Glutamatergic neuron (in vitro differentiated cells): ENCODE measurements at places on chromosomes 4 and X. TPM values are rescaled to one million over a fixed set of nuclear protein-coding genes. Genes with fewer than 3 reads are reported as not detected.

DNA sequence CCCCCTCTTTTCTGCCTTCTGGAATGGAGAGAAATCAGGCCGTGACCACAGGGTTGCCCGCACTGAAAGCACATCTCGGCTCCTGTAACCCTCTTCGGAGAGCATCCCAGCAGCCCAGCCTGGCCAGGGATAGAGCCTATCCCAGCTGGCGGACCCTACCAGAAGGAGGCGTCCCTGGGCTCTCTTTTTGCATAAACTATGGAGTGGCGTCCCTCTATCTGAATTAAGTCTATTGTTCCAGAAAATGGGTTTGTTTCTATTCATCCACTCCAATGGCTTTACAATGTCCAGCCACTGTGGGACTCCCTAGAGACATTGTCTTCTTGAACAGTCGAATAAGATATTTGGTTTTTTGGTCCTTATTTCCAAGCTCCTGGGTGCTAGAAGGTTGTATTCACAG lies 689 bp upstream of the NHSL2 start:
- H3K27ac ChIP-seq: no peak overlapping the region
- no peaks in the 10 kb centered on the region for H3K27me3 ChIP-seq
- H3K4me3 ChIP-seq: peak overlapping the region; percentile 87
- H3K4me1 ChIP-seq: peaks cover 5% of the 10 kb centered on the region
- H3K36me3 ChIP-seq: no peaks in the 10 kb centered on the region
- DNase-seq: peak; percentile 64

DNA sequence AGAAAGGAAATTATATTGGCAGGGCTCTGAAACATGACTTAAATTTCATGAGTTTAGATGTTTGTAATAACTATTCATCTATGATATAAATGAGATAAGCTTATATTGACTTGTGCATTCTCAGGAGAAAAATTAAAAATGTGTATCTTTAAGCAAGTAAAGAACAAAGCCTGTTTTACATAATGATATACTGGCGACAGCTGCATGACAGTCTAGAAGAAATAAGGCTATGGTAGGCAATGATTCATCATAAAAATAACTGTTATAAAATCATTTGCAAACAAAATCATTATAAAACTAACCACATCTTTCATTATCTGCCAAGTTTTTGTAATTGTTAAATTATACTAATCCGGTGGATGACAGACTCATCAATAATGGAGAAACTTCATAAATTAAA lies 188.1 kb downstream of the ADAM29 start:
- H3K27ac ChIP-seq: no peak overlapping the region
- no peaks in the 10 kb centered on the region for H3K4me1 ChIP-seq
- no peak overlapping the region for H3K4me3 ChIP-seq
- peaks cover 11% of the 10 kb centered on the region for H3K36me3 ChIP-seq
- DNase-seq: no peak
- H3K27me3 ChIP-seq: no peaks in the 10 kb centered on the region

DNA sequence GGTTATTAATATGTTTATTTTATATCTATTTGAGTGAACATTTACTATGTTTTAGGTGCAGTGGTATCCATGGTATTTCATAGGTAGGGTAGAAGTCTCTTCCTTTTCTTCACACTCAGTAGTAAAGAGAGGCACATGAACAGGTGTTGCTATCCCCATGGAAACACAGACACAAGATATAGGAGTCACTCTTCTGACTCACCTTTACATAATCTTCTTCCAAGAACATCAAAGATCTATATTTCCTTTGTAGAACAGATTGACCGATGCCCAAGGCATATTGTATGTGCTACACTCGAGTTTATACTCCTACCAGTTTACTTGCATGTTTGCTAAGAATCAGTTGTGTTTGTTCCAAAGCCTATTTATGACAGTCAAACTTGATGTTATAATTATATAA lies 1997.4 kb downstream of the C4orf33 start:
- no peak overlapping the region for H3K4me3 ChIP-seq
- H3K36me3 ChIP-seq: no peaks in the 10 kb centered on the region
- no peaks in the 10 kb centered on the region for H3K4me1 ChIP-seq

DNA sequence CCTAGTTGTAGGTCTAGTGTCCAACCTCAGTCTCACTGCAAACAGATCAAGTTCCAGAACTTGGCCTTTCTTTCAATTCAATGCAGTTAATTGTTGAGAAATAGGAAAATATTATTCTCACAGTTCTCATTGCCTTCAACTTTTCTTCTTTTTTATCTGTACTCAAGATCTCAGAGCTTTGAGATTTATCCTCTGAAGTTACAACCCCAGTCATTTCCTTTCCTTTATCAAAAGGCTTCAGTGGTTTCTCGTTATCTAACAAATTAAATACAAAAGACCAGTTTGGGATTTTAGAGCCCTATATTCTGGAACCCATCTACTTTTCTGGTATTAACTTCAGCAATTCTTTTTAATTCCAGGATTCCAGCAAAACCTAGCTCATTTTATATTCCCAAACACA lies 130.2 kb downstream of the TMA16 start:
- no peak overlapping the region for H3K27ac ChIP-seq
- no peaks in the 10 kb centered on the region for H3K4me1 ChIP-seq
- no peak for DNase-seq
- H3K36me3 ChIP-seq: no peaks in the 10 kb centered on the region
- H3K27me3 ChIP-seq: no peaks in the 10 kb centered on the region

- DNase-seq: no peak
- H3K4me1 ChIP-seq: peaks cover under 1% of the 10 kb centered on the region
- H3K4me3 ChIP-seq: no peak overlapping the region
- peaks cover 17% of the 10 kb centered on the region for H3K36me3 ChIP-seq
Observed at GRCh38 chr4:8754634-8755589, 116.7 kb downstream of the HMX1 start.

DNA sequence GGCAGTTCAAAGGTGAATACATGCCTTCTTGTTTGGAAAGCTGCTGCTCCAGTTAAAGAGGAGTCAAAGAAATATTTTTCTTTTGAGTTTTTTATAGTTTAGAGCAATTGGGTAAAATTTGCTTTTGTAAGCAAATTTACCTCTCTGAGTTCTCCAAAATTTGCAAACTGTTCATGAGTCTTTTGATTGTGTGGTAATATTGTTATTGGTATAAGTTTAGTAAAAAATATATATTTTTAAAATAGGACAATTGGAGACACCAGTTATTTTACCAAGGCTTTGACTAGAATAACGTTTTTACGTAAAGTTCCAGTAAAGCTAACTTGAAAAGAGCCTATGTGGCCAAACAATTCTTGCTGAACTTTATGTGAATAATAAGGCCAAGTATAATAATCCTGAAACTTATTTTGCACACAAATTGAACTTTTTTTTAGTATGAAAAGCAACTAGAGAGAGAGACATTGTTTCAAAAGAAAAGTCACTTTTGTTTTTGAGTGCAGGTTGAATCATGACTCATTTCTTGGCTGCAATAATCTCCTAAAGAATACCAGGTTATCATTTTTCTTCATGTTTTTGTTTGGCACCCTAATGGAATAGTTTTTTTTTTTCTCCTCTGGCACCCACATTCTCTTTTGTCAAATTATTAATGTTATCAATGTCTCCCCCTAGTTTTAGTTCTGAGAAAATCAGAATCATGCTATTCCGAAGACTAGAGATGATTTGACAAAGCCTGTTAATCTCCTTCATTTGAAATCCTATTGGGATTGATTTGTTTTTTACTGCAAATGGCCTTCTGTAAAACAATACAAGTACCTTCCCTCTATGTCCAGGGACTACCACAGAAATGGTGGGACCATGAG lies 57.1 kb downstream of the UGT2B10 start:
- H3K36me3 ChIP-seq: no peaks in the 10 kb centered on the region
- no peaks in the 10 kb centered on the region for H3K27me3 ChIP-seq

- H3K27ac ChIP-seq: no peak overlapping the region
- H3K36me3 ChIP-seq: no peaks in the 10 kb centered on the region
- H3K27me3 ChIP-seq: peaks cover 6% of the 10 kb centered on the region
- DNase-seq: no peak
- H3K4me3 ChIP-seq: no peak overlapping the region
Observed at GRCh38 chr4:119209077-119209476, 3.4 kb upstream of the USP53 start.

GRCh38 chrX:38717871-38718270 lies 83.4 kb upstream of the MID1IP1 start:
- DNase-seq: no peak
- H3K27me3 ChIP-seq: peaks cover 2% of the 10 kb centered on the region
- no peak overlapping the region for H3K4me3 ChIP-seq
- H3K36me3 ChIP-seq: no peaks in the 10 kb centered on the region
- H3K27ac ChIP-seq: no peak overlapping the region
- no peaks in the 10 kb centered on the region for H3K4me1 ChIP-seq

Gene CCKAR
- not detected for total RNA-seq

Gene VEGFC
- total RNA-seq: not detected

Gene ASMTL
- 45.5 TPM for total RNA-seq
